Stimulated activated CD8-positive, alpha-beta memory T cell treated with anti-CD3 and anti-CD28 coated beads, Interleukin-7, amount 100 ng/mL, for 4 hours (primary cell): ENCODE measurements at places on chromosomes 4 and X.

DNA sequence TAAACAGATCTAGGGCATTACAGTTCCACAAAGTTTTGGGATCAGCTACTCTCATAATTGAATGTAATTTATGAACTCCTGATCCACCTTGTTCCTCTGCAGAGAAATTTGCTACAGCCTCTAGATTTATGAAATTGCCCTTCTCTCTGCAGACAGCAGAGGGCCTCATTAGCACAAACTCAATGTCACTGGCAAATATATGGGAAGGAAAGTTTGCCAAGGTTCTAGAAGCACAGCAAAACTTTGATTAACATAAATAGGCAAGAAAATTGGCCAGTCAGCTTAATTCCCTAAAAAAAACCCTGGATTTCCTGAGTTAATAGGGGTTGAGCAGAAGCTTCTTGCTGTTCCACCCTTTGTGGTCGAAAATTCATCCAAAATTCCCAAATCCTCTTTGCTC is 31.5 kb downstream of the PRPS1 start:
- DNase-seq, result no peak

DNA sequence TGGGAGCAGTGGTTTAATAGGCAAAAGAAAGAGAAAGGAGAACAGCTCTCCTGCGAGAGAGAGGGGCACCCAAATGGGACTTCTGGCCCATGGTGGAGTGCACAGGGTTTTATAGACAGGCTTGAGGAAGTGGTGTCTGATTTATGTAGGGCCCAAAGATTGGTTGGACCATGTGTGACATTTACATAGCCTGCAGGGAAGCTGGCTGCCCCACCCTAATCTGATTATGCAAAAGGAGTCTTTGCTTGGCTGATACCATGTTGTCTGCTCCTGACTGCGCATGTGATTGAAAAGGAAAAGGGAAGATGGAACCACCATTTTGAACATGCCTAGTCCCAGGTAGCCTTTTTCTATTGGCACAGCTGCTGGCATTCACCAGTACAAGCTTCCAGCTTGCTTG is 100.0 kb upstream of the DIPK2B start:
- DNase-seq, result no peak

GRCh38 chr4:25783943-25784342 is 78.8 kb downstream of the SEL1L3 start:
- DNase-seq, result no peak

DNA sequence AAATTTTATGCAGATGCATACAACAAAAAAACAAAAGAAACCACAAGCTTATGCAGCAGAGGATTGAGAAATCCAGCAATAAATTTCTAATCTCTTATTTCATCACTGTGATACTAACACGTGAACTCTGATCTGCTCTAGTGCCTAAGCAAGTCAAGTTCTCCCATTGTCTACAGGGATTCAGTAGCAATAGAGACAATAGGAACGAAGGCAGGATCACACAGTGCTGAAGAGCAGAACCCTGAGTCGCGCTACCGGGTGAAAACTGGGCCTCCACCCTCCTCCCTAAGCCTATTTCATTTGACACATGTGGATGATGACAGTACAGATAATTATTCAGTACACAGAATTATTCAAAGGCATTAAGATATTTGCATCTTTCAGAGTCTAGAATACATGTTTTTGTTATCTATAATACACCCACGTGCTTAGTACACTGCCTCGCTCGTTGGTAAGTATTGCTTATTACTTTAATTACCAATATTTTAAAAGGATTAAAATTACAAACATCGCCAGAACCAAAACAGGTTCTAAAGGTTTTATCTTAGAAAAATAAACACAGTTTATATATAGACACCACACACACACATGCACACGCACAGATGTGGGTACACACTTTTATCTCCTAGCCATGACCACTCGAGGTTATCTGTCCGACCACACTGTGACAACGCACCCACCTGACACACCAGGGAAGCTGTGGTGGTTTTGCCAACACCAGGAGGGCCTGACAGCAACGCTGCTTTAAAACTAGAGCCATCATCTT is 60.1 kb downstream of the RFC1 start:
- no peak for DNase-seq

DNA sequence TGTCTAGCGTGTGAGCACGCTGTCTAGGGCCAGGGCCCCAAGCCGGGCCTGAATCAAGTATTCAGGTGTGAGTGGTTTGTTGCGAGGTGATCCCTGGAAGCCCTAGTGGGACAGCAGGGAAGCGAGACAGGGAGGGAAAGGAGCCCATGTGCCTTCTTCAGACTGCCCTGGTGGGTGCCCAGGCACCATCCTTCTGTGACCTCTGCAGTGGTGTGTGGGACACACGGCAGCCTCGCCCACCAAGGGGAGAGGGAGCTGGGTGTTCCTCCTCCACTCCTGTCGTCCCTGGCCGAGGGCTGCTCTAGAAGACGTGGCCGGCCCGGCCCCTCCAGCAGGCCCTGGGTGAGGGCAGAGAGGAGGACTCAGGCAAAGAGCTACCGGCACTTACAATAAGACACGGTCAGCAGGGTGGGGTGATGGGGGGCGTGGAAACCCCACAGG is 47.4 kb downstream of the HTRA3 start:
- DNase-seq, result no peak

DNA sequence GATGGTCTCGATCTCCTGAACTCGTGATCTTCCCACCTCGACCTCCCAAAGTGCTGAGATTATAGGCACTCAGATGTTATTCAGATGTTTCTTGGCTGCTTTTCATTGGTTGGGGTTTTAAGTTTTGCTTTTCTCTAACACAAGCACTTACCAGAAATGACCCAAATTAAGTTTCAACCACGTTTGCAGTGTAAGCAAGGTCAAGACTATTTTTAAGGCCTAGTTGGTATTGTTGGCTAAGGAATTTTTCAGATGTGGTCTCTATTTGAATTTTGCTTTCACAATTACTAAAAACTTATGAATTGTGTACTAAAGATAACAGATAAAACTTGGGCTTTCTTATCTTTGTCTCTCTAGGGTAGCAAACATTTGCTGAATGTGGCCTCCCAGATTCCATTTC is 1756.9 kb upstream of the TENM3 start:
- no peak for DNase-seq

DNA sequence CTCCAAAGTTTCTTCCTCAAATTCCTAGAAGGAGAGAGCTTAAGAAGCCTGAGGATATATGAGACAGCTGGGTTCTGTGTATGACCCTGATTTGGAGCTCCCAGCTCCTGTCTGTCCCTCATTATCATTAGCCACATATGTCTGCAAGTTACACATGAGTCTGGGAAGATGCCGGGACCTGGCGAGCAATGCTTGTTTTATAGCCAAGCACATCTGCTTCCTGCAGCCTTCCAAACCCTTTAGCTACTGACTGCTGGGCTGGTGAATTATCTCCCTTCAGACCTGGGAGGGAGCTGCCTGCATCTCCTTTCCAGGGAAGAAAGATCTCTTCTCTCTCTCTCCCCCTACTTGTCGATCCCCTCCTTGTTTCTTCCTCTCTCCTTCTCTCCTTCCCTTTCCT is 556.7 kb upstream of the BOD1L1 start:
- DNase-seq, result no peak

- no peak for DNase-seq
Observed at GRCh38 chr4:142500966-142501365, 345.1 kb downstream of the INPP4B start.

- no peak for DNase-seq
Observed at GRCh38 chrX:16705370-16705769, 7.1 kb downstream of the CTPS2 start.

GRCh38 chr4:96483308-96484030 is 643.6 kb downstream of the PDHA2 start:
- no peak for DNase-seq

GRCh38 chrX:25737540-25737939 is 400.6 kb upstream of the MAGEB18 start:
- no peak for DNase-seq

- no peak for DNase-seq
Observed at GRCh38 chrX:6777238-6778002, 242.5 kb upstream of the VCX3A start.

- no peak for DNase-seq
Observed at GRCh38 chr4:80017125-80017854, 55.7 kb downstream of the ANTXR2 start.

GRCh38 chr4:67103001-67103747 is 442.1 kb downstream of the CENPC start:
- no peak for DNase-seq

DNA sequence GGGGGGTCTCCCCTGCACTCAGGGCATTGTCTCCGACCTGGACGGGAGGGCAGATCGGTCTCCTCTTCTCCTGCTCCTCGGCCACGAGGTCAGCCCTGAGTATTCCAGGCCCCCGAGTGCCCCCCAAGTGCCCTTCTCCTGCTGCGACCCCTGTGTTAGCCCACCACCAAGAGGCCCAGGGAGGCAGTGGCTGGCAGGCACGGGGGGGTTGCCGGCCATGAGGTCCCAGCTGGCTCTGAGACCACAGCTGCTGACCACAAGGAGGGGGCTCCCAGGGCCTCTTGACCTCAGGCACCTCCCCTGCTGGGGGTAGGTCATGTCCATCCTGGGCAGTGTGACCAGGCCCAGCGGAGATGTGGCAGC is 186.1 kb upstream of the PSAPL1 start:
- DNase-seq, result no peak

DNA sequence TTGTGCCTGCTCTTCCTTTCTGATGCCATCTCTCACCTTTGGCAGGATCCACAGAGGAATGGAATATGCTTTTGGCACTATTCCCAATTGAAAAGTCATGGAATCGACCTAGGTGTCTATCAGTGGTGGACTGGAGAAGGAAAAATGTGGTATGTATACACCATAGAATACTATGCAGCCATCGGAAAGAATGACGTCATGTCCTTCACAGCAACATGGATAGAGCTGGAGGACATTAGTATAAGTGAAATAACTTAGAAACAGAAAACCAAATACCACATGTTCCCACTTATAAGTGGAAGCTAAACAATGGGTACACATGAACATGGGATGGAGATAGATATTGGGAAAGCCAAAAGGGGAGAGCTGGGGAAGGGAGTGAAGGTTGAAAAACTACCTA is 58.3 kb upstream of the SMIM31 start:
- no peak for DNase-seq

GRCh38 chr4:106551724-106552123 is 183.1 kb upstream of the GIMD1 start:
- no peak for DNase-seq

GRCh38 chr4:17958181-17958580 is 63.4 kb downstream of the LCORL start:
- DNase-seq, result no peak

DNA sequence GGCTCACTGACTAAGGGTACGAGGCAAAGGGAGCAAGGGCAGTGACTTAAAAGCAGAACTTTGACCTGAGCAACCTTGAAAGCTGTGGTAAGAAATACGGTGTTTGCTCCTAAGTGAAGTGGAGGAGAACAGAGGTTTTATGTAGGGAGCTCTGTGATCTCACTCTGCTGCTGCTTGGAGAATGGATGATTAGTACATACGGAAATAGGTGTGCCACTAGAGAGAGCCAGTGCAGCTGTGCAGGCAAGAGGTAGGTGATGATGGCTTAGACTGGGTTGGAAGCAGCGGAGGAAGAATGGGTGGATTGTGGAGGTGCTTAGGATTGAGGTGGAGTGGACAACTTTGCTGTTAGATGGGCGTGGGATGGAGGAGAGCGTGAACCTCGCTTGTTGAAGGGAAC is 85.0 kb downstream of the FAM193A start:
- DNase-seq, result no peak

- DNase-seq, result no peak
Observed at GRCh38 chr4:37721995-37722638, 35.9 kb upstream of the RELL1 start.

DNA sequence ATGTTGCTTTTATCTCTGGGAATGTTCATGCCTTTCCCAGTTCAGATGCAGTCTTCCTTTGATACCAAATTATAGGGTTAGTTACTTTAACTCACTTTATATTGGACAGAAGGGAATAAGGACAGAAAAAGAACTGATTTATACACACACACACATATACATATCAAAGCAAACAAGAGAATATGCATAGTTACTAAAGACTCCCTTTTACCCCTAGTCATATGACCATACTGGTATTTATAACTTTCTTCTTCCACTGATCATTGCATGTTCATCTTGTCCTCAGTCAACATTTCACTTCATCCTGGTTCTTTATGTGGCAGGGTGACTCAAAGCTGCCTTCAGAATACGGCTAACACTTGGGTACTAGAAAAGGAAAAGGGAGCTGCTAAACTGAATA is 120.4 kb downstream of the PARM1 start:
- no peak for DNase-seq

- DNase-seq, result no peak
Observed at GRCh38 chr4:38572793-38573192, 91.2 kb upstream of the KLF3 start.

DNA sequence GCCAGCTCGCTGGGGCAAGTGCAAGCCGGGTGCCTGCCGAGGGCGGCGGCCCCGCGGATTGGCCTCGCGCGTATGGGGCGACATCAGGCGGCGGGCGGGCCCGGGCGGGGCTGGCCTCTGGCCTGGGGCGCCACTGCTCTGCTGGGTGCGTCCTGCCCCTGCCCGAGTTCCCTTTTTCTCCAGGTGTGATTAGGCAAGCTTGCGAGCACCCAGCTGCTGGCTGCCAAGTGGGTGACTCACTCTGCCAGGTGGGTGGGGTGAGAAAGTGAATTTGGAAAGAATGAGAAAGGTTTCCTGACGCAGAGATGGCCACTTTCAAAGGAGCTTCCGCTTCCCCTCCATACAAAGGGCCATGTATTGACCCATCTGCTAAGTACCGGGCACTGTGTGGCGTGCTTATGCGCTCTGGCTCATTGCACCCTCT is 32.5 kb downstream of the FGFBP1 start:
- no peak for DNase-seq

DNA sequence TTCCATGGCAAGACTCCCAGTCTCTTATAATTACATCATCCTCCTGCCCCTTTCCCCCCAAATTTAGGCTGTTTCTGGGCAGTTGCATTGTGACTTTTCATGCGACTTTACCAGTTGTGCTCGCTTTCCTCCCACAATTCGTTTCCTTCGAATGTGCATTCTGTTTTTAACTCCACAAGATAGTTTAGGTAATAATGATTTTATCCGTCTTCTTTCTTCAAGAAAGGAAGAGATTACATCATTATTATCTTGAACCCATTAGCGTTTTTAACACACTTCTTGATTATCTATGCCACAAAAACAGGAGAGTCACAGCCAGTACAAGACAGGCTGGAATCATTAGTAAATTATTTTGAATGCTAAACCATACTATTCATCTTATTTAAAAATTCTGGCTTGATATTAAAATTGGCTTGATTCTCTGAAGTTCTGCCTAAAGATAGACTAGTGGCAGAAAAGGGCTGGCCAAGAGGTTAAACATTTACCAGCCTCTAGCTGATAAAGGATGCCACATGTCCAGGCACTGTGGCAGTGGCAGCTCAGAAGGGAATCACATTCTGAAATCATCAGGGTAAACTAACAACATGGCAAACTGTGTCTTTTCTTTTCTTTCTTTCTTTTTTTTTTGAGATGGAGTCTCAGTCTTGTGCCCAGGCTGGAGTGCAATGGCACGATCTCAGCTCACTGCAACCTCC is 19.7 kb upstream of the PLA2G12A start:
- DNase-seq, result no peak

- no peak for DNase-seq
Observed at GRCh38 chr4:24856586-24856985, 56.3 kb downstream of the CCDC149 start.

GRCh38 chr4:81738891-81739290 is 267.2 kb upstream of the RASGEF1B start:
- no peak for DNase-seq

GRCh38 chr4:149638073-149638472 is 177.6 kb downstream of the IQCM start:
- DNase-seq, result no peak
